ENCODE measurements at places on chromosomes 11 and 22. TPM values are rescaled to one million over a fixed set of nuclear protein-coding genes. Genes with fewer than 3 reads are reported as not detected.

LAMTOR1 gene
- total RNA-seq = 60.0 TPM

OR5B2 gene
- not detected for total RNA-seq

OR52A1 gene
- total RNA-seq = not detected

POTEH gene
- total RNA-seq = not detected

MMP12 gene
- not detected for total RNA-seq

ZNF70 gene
- total RNA-seq = 4.6 TPM

HORMAD2 gene
- 1.8 TPM for total RNA-seq

C11orf97 gene
- total RNA-seq = 2.5 TPM

MTMR3 gene
- 64.8 TPM for total RNA-seq

VPREB1 gene
- total RNA-seq = not detected

TTC28 gene
- 33.7 TPM for total RNA-seq

TIGD3 gene
- total RNA-seq = 3.2 TPM

CCDC117 gene
- 23.3 TPM for total RNA-seq

DUSP8 gene
- 8.8 TPM for total RNA-seq

UBQLNL gene
- 0.46 TPM for total RNA-seq

CECR2 gene
- total RNA-seq = 6.0 TPM

ACTN3 gene
- total RNA-seq = 0.23 TPM

LDHAL6A gene
- 0.46 TPM for total RNA-seq

FOLR3 gene
- not detected for total RNA-seq

NRGN gene
- total RNA-seq = 3.7 TPM

SYTL2 gene
- 13.1 TPM for total RNA-seq

C1QTNF5 gene
- total RNA-seq = 6.0 TPM

All from diencephalon (tissue), 1 donor.